ENCODE measurements at places on chromosomes 2 and 18. TPM values are rescaled to one million over a fixed set of nuclear protein-coding genes. Genes with fewer than 3 reads are reported as not detected.

DNA sequence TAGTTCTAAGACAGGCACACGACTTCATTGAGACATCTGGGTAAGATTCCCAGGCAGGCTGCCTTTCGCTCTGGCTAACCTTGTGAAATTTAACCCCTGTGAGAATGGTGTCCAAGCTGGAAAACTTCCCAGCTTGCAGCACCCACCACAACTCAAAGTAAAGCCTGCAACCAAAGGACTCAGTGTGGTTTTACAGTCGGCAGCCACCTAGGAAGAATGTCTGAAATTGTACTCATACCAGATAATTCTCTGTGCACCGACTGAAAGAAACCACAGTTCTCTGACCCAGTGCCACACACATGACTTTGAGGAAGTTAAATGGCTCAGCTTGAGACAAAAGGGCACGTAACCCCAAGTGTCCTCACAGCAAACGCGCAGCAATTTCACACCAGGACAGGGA lies 125.7 kb downstream of the RBMS1 start:
- no peak for DNase-seq
- peaks cover 12% of the 10 kb centered on the region for H3K36me3 ChIP-seq
- H3K4me3 ChIP-seq = no peak overlapping the region
- peaks cover 99% of the 10 kb centered on the region for H3K4me1 ChIP-seq

- no peak overlapping the region for H3K4me3 ChIP-seq
- DNase-seq = no peak
- no peaks in the 10 kb centered on the region for H3K27me3 ChIP-seq
- H3K4me1 ChIP-seq = peaks cover 4% of the 10 kb centered on the region
Measured at GRCh38 chr18:25982153-25982552, 108.3 kb downstream of the SS18 start.

DNA sequence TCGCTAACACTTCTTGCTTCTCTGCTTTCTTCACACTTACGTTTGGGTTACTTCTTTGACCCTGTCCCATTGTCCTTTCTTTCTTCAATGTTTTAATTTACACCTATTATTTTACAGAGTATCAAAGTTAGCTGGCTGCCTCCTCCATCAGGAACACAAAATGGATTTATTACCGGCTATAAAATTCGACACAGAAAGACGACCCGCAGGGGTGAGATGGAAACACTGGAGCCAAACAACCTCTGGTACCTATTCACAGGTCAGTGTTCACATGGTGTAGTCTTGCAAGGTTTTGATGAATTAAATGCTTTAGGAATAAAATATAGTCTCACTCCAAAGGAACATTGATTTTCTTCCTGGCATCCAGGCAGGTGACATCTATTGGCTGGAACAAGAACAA lies 919.0 kb downstream of the MBD2 start:
- no peak overlapping the region for H3K4me3 ChIP-seq
- no peak for DNase-seq
- H3K4me1 ChIP-seq = no peaks in the 10 kb centered on the region
- no peaks in the 10 kb centered on the region for H3K36me3 ChIP-seq

- H3K4me3 ChIP-seq = no peak overlapping the region
- no peaks in the 10 kb centered on the region for H3K4me1 ChIP-seq
- no peak overlapping the region for H3K27ac ChIP-seq
- no peaks in the 10 kb centered on the region for H3K36me3 ChIP-seq
Measured at GRCh38 chr2:19887510-19887909, 14.3 kb downstream of the TTC32 start.

DNA sequence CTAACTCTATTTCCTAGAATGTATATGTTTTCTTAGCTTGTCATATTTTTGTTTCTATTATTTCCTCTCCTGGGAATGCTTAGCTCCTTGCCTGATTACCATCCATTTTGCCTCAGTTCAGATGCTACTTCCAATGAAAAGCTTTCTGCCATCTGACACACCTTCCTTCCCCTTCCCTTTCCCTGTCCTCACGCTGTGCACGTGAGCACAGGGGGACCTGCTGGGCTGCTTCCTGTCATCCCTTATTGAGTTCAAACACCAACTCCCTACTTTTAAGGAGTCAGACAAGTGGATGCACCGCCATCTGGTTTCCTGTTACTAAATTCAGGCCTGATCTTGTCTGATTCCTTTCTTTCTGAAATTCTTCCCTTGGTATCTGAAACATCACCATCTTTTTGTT lies 2.4 kb upstream of the INO80C start:
- H3K27ac ChIP-seq = no peak overlapping the region
- DNase-seq = no peak
- no peaks in the 10 kb centered on the region for H3K36me3 ChIP-seq
- no peaks in the 10 kb centered on the region for H3K27me3 ChIP-seq
- H3K4me1 ChIP-seq = peaks cover 25% of the 10 kb centered on the region

Gene MRPS9
- total RNA-seq = 18.4 TPM

- H3K36me3 ChIP-seq = no peaks in the 10 kb centered on the region
- H3K4me3 ChIP-seq = no peak overlapping the region
- no peak overlapping the region for H3K27ac ChIP-seq
Measured at GRCh38 chr2:206942592-206943478, 3.5 kb downstream of the CPO start.

Gene NXPH2
- 1.7 TPM for total RNA-seq

DNA sequence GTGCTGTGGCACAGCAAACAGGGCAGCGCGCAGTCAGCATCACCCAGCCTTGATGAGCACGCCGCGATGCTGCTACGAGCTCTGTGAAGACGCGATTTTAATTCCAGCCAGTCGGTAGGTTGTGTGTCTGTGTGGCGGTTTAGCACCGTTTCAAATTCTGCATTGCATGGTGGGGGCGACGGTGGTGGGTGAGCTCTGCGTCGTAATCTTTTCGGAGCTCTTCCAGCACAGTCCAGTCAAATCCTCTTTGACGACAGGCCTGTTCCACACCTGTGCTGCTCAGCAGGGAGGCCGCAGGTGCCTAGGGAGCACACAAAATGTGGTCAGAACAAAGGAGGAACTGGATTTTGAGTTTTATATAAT lies 8.6 kb downstream of the ALLC start:
- H3K27ac ChIP-seq = no peak overlapping the region
- no peak overlapping the region for H3K4me3 ChIP-seq
- H3K4me1 ChIP-seq = no peaks in the 10 kb centered on the region
- H3K27me3 ChIP-seq = no peaks in the 10 kb centered on the region
- DNase-seq = no peak
- H3K36me3 ChIP-seq = no peaks in the 10 kb centered on the region

GRCh38 chr2:192675681-192676080 lies 480.9 kb upstream of the TMEFF2 start:
- H3K27ac ChIP-seq = no peak overlapping the region
- no peak overlapping the region for H3K4me3 ChIP-seq
- no peaks in the 10 kb centered on the region for H3K36me3 ChIP-seq

- DNase-seq = no peak
- no peaks in the 10 kb centered on the region for H3K36me3 ChIP-seq
- no peak overlapping the region for H3K27ac ChIP-seq
- H3K27me3 ChIP-seq = no peaks in the 10 kb centered on the region
- H3K4me1 ChIP-seq = no peaks in the 10 kb centered on the region
Measured at GRCh38 chr2:119206201-119206600, 17.4 kb upstream of the STEAP3 start.

Gene DSC1
- total RNA-seq = not detected

DNA sequence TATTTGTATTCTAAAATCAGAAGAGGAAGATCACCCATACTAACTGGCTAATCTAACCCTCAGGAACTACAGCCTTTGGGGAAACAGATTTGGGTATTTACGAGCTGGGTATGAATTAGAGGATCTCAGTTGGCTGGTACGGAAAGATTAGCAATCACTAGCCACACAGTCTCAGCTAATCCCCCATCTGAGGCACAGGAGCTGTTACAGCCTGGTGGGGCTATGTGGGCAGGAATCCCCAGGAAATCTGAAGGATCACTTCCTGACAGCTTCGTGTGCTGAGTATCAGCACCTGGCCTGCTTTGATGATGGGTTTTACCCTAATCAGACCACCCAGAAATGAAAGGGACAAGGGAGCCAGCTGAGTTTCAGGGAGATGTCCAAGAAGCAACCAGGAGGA lies 206.3 kb downstream of the AFF3 start:
- no peak overlapping the region for H3K27ac ChIP-seq
- H3K27me3 ChIP-seq = no peaks in the 10 kb centered on the region
- H3K4me3 ChIP-seq = no peak overlapping the region
- H3K36me3 ChIP-seq = no peaks in the 10 kb centered on the region
- no peak for DNase-seq
- no peaks in the 10 kb centered on the region for H3K4me1 ChIP-seq

DNA sequence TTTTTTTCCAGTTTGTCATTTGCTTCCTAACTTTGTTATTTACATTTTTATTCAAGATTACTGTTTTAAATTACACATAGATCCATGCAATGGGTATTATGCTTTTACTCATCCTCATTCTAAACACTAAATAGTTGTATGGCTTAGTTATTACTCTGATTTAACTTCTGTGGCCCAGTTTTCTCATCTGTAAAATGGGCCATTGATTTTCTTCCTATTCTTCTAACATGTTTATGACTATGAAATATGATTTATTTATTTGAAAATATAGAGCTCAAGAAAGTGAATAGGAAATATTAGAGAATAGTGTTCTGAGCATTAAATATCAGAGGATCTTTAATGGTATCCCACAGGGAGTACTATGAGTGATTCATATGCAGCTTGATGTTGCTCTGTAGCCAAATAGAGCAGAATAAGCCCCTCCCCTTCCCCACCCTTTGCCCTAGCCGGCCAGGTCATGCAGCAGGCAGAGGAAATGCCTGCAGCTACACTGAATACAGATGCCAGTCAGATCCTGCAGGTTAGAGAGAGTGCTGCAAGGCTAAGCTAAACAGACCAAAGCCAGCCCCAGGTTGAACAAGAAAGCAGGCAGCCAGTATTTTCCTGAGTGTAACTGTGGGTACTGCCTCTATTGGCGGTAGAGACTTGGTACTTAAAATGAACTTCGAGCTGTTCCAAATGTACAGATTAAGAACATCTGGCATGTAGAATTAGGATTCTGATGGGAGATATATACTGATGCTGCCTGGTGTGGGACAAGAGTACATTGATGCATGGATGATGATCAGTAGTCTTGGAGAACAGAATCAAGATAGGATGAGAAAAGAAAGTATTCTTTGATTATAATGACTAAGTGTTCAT lies 11.7 kb upstream of the ACYP2 start:
- H3K27ac ChIP-seq = no peak overlapping the region
- DNase-seq = no peak
- no peak overlapping the region for H3K4me3 ChIP-seq
- H3K27me3 ChIP-seq = no peaks in the 10 kb centered on the region

DNA sequence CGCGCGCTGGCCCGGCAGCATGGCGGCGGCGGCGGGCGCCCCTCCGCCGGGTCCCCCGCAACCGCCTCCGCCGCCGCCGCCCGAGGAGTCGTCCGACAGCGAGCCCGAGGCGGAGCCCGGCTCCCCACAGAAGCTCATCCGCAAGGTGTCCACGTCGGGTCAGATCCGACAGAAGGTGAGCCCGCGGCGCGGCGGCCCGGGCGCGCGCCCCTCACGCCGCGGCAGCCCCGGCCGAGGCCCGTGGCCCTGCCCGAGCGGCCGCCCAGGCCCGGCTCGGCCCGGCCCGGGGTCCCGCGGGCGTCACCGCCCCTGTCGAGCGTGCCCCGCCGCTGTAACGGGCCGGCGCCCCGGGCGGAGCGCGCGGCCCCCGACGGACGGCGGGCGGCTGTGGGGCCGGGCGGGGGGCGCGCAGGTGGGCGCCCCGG lies 218 bp downstream of the DGKD start:
- no peak for DNase-seq
- no peaks in the 10 kb centered on the region for H3K36me3 ChIP-seq
- peak overlapping the region; percentile 56 for H3K27ac ChIP-seq
- no peaks in the 10 kb centered on the region for H3K27me3 ChIP-seq

Gene METTL21A
- total RNA-seq = 21.0 TPM
